ENCODE measurements at places on chromosomes 12 and 14.

DNA sequence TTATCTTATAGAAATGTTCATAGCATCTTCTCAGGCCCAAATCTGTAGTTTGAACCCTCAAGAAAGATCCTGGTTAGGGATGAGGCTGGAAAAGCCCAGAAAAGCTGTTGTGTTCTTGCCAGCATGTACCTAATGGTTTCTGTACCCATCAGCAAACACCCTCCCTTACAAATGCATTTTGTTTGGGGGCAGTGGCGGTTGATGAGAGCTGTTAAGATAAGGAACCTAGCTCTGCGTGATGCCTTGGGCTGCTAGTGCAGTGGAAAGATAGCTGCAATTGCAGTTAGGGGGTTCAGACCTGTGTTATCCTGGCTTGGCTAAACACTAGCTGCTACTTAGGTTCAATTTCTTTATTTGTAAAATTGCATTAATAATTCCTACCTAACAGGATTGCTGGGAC, 3.6 kb downstream of the TPH2 start:
- no peak for DNase-seq

GRCh38 chr14:99704037-99704436, 19.9 kb downstream of the CYP46A1 start:
- DNase-seq, result no peak

DNA sequence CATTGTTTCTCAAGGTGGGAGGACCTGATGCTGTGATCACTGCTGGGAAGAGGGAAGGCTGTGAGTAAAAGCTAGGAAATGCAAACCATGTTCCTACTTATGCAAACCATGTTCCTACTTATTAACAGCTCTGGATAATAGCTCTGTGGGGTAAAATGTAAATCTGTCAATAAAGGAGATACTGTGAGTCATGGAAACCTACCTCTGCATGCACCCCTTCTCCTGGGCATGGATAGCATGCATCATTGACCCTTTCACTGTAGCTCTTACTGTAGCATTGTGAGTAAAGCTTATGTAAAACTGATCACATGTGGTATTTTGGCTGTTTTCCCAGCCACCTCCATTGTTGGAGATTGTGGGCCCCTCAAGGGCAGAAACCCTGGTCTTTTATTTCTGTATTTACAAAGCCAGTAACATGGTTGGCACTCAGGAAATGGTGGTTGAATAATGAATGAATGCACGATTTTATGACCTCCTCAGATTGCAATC, 253.7 kb downstream of the GRIN2B start:
- no peak for DNase-seq

GRCh38 chr14:55146425-55146824, 17.4 kb downstream of the LGALS3 start:
- no peak for DNase-seq

GRCh38 chr14:28321475-28322244, 444.9 kb upstream of the FOXG1 start:
- no peak for DNase-seq

DNA sequence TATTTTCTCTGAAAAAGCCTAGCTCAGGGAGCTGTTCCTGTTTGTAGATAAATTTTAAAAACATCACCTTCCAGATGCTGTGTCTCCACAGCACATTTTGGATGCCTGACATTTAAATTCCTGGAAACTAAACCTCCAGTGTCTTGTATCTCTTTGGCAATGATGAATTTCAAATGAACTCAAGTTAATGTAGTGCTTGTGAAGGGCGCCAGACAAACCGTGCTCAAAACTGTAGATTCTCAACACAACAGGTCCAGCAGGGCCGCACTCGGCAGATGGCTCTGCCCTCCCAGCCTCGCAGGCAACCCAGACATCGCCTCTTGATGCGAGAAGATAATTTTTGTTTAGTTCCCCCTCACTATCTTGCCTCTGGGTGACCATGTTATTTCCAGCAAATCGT, 432.9 kb downstream of the VRK1 start:
- DNase-seq, result no peak

- DNase-seq, result no peak
Observed at GRCh38 chr12:121781998-121782979, 11.2 kb downstream of the RHOF start.

DNA sequence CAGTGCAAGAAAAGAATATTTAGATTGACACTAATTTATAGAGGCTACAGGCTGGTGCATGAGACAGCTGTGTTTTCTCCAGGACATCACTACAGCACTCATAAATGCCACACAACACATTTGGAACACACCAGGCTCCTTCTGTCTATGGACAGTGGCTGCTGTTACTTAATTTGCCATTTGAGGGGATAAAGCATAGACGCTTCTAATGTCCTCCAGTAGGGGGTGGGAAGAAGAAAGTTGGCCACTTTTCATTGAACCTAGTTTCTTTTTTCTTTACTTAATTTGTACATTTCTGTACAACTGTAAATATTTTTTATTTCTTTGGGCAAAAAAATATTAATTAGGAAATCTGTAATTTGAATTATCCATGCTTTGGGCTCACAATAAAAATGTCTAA, 12.4 kb upstream of the RTN1 start:
- DNase-seq, result no peak

GRCh38 chr14:26605602-26606001, 7.8 kb upstream of the NOVA1 start:
- no peak for DNase-seq

All from activated T-helper 1 cell treated with anti-CD3 and anti-CD28 coated beads, Interleukin-2, amount 50 U/mL, for 16 hours (primary cell).